ENCODE measurements at places on chromosomes 2 and 18.
A peak's percentile ranks its signal among the peaks of the same experiment; 100 is the strongest.

- no peak for DNase-seq
Measured at GRCh38 chr2:220469201-220469600, 841.8 kb downstream of the SLC4A3 start.

GRCh38 chr2:197184959-197185586 is 125.5 kb downstream of the ANKRD44 start:
- peak; percentile 93 for DNase-seq

DNA sequence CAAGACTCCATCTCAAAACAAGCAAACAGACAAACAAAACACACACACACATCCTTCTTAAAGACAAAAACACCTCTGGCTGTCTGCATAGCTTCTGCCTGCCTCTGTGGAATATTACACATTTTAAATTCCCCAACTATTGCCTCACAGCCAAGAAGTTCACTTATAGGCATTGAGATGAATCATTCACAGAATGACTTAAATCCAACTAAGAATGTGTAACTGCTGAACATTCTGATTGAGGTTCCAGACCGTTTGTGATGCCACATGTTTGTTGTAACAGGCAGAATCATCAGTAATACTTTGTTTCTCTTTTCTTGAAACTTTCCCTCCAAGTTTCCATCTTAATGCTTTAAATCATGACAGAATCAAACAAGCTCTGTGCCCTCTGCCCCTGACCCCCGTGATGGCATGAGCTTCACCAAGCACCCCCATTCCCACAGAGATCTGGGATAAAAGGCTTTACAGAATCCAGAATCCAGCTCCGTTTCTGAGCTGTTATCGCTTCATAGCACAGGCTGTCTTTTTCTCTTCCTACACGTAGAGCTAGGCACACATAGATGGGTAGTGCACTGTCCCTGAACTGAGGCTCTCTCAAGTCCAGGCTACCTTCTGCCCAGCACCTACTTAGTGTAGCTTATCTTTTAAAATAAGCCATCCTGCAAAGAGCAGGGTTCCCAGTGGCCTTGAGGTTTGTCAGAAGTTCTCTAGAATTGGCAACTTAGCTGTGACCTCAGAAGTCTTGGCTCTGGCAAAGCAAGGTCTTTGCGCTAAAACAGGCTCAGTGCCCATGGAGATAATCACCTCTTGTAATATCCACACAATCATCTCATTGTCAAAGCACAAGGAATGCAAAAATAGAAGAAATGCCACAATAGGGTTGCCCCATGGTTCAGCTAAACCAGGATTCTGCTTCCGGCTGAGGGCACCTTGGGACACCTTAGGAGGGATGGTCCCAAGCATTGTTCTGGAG is 32.9 kb downstream of the EPAS1 start:
- no peak for DNase-seq

DNA sequence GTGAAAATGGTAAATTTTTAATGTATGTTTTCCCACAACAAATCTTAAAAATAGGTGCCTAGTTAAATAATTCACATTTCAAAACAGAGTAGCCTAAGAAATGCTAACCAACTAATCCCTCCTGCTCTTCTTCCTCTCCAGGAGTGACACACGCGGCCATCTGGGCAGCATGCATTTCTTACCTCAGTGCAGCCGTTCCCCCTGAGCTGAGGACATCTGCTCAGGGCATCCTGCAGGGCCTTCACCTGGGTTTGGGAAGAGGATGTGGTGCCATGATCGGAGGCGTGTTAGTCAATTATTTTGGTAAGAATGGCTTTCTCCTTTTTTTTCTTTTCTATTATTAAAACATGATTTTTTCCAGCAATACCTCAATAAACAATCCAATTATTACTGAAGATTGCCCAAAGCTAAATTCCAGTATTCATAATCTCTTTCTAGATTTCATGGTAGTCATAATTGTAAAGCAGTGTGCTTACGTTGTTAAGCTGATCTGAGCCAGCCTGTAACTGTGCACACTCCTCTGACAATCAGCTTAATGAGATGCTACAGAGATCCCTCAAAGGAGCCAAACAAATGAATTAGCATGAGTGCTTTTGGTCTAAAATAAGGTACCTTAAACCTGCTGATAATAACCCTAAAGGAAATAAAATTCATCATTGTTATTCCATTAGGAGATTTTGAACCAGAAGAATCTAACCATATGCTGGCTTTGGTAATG is 45.8 kb downstream of the NEMP2 start:
- no peak for DNase-seq

DNA sequence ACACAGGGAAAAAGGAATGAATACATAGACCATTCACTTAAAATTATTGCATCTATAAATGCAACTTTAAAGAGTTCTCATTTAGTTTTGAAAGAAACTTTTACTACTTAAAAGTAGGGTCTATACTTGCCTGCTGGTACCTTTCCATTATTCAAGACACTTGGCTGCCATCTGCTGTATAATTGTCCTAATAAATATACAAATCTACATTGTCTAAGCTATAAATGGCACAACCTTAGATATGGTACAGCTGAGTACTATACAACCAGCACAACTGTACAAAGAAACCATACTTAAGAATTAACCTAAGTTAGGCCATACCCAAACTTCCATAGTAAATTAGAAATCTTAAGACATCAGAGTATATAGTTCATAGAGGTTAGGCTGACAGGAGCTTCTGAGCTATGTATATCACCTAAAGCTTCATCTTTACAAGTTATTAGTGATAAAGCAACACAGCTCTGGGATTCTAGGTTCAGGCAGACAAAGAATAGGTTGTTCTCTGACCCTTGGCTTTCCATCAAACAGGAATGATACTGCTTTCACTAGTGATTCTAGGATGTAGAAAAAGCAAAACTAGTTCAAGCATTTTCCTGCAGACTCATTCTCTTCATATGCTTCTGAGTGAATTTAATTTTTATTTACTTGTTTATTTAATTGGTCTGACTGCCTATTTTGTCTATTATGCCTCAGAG is 22.1 kb downstream of the EXOC6B start:
- DNase-seq: no peak

GRCh38 chr18:27808683-27809082 is 368.2 kb downstream of the CDH2 start:
- no peak for DNase-seq

GRCh38 chr2:201490291-201490690 is 38.8 kb downstream of the STRADB start:
- DNase-seq: no peak

DNA sequence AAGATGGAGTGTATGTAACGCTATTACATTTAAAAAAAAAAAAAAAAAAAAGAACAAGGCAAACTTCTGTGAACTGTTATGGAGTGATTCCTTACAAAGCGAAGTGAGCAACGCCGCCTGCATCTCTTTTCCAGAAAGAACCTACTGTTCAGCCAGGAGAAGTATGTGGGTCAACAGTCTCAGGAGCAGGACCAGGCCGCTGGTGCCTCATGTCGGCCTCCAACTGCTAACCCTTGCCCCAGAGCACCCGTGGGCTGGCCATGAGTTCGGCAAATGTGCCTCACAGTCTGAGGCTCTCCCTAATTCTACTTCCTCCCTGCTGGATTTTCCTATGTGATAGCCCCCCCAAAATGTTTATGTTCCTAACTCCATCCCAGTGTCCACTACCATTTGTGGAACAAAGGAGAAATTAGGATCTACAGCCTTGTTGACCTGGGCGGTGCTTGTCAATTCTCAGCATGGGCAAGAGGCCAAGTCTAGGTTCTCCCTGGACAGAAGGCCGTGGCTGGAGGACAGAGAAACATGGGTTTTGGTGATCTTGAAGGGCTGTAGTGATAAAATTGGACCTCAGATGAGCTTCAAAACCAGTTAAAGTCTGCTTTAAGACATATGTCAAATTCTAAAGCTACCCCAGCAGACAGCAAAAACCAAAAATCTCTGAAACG is 15.9 kb downstream of the FAM168B start:
- no peak for DNase-seq

DNA sequence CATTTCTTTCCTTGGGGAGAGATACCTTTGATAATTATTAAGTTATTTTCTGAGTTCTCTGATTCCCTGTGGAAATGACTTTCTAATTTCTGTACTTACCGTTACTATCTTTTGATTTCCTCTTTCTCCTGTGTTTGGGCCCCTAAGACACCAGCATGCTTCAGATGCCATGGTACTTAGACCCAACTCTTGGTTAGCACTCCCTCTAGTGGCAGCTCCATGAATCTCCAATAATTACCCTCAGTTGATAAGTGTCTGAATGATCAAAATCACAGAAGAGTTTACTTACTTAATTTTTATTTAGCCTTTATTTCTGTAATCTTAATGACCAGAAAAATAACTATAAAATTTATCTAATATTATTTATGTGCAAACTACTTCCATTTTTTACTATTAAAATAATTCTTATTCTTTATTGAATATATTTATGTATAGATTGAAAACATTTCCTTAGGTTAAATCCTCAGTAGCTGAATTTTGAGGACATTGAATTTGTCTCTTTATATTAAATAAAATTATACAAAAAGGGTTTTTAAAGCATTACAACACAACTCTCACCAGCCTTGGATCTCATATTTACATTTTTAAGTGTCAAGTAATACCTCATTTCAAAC is 300.4 kb downstream of the KCNS3 start:
- no peak for DNase-seq

DNA sequence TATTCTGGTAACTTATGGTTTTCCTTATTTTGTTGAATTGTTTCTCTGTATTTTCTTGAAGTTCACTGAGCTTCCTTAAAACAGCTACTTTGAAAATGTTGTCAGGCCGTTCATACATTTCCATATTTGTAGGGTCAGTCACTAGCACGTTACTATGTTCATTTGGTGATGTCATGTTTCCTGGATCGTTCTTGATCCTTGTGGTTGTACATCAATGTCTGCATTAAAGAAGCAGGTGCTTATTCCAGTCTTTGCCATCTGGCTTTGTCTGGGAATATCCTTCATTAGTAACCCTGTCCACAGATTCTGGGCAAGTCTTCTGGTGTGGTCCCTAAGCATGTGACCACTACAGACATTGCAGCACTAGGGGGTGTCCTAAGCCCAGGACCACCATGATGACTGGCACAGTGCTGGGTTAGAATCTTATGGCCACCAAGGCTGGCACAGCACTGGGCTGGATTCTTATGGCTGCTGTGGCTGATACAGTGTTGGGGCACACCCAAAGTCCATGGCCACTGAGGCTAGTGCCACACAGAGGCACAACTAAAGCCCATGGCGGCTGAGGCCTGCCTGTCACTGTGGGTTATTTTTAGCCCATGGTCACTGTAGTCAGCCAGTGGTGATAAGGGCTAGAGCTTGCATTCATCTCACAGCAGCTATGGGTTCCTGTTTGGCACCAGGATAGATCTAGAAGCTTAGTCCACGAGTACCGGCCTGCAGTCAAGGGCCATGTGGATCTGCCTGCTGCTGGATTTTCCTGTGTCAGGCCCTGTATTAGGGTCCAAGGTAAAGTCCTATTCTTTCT is 13.2 kb downstream of the VWA3B start:
- DNase-seq: no peak

- DNase-seq: no peak
Measured at GRCh38 chr2:185970148-185970852, 231.7 kb downstream of the FSIP2 start.

- DNase-seq: no peak
Measured at GRCh38 chr2:11296401-11296800, 48.0 kb downstream of the ROCK2 start.

GRCh38 chr18:45687621-45688020 is 36.4 kb upstream of the SLC14A1 start:
- no peak for DNase-seq

DNA sequence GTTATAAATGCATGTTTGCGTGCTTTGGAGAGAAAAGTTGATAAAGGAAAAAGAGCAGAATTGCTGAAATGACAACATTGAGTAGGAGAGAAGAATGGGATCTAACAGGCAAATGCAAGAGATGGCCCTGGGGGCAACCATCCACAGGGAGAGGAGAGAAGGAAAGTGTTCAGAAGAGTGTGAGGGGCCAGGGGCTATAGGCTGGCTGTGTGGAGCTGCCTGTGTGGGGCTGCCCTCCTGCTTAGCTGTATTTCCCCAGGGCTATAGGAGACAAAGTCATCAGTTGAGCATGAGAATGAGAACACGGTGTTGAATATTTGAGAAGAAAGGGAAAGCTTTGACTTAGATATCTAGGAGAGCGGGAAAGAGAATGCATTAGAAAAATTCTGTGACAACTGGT is 572.0 kb downstream of the SOX11 start:
- no peak for DNase-seq

- DNase-seq: no peak
Measured at GRCh38 chr2:69422198-69422597, 15.0 kb downstream of the NFU1 start.

DNA sequence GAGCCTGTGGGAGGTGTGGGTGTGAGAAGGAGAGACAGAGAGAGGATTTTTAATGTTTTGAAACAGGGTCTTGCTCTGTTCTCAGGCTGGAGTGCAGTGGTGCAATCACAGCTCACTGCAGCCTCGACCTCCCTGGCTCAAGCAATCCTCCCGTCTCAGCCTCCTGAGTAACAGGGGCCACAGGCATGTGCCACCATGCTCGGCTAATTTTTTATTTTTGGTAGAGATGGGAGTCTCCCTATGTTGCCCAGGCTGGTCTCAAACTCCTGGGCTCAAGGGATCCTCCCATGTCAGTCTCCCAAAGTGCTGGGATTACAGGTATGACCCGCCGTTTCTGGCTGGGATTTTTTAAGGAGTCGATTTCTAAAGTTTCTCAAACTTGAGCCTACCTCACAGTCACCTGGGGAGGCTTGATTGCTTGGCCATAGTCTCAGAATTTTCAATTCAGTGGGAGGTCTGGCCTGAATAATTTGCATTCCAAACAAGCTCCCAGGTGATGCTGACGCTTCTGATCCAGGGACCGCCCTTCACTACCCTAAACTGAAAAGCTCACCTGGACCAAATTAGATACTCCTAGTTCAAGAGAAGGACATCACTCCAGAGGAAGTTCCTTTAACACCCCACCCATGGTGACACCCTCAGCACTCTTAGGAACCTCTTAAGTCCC is 70.8 kb upstream of the SLC1A4 start:
- DNase-seq: no peak

DNA sequence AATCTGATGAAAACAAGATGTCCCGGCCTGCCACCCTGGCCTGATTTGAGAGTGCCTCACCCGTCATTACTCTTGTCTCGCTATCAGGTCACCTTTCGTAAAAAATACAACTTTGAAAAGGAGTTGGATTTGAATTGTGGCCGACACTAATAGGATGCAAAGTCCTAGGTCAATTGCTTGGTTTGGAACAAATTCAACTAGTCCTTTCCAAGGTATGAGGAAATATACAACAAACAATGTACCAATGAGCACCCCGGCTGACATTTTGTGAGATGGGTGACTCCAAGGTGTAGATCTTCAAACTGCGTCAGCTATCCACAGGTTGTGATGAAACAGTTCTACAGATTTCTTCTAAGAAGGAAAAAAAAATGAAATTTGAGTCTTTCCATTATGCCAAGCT is 77.8 kb downstream of the BCL2 start:
- no peak for DNase-seq

Data from posterior vena cava (tissue), 2 donors.